ENCODE measurements at places on chromosomes 6 and 20.

DNA sequence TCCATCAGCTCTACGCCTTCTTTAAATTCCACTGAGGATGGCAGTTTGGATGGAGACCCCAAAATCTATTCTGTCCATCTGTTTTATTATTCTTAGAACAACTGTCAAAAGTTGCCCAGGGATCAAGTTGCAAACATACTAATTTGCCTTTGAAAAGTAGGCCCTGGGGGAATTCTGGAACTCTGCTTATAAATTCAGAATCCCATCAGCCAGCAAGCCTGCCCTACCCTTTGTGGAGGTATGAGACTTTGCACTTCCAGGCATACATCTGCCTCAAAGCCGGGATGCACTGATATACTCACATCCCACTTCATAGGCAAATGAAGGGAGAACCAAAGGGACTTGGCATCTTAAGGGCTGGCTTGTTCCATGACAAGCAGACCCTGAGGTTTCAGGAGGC lies 93.6 kb downstream of the INSM1 start:
- no peak for DNase-seq

DNA sequence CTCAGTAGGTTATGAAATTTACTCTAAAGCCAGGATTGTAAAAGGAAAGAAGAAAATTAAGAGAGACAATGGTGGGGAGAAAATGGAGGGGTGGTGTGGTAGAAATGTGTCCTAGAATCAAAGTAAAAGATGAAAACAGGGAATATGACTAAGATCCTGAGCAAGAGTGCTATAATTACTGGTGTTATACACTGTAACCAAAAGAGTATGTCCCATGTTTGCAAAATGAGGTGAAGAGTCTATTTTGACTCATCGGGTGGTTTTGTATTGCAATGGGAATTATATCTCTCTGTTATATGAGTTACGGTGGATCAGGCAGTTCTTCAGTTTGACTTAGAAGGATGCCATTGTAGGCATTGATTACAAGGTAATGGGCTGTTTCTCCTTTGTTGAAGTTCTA lies 8.5 kb downstream of the L3MBTL3 start:
- DNase-seq, result no peak

- no peak for DNase-seq
These were observed 20.1 kb downstream of the HECA start for GRCh38 chr6:139154881-139155547.

- no peak for DNase-seq
These were observed at the start of gene ELOVL2 for GRCh38 chr6:11043961-11044711. TSS of gene ELOVL2 (minus strand) at chr6:11044305. CDS start at chr6:11044230, 75 bp downstream.

- no peak for DNase-seq
These were observed 18.5 kb downstream of the MAP1LC3A start for GRCh38 chr20:34577061-34577460.

DNA sequence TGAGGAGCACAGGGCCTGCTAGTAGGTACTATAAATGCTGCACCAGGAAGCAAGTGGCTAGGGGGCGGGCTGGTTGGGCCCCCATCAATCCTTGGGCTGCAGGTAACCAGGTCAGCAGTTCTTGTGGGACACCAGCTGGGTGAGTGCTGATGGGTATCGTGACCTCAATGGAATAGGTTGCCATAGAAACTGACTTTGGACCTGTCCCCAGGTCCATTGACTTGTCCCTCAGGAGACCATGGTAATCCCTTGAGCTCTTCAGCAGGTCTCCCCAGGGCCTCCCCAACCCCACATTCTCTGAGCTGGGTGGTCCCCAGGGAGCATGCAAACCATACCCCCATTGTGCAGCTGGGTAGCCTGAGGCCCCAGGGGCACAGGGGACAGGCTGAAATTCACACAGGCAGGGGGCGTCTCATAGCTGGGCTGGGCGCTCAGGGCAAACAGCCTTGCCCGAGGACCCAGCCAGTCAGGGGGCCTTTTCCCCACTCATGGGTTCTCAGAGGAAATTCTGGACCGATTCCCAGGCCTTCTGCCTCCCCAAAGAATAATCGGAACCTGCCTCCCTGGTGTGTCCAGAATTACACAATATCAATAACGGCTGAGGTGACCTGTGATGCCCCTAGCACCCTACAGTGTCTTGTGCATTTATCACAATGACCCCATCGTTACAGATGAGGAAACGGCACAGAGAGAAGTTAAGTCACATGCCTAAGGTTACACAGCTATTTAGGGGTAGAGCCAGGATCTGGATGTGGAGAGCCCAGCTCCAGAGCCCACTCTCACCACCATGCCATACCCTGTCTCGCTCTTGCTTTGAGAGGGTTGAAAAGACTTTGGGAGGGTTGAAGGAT lies 35.9 kb downstream of the SRC start:
- DNase-seq, result no peak

DNA sequence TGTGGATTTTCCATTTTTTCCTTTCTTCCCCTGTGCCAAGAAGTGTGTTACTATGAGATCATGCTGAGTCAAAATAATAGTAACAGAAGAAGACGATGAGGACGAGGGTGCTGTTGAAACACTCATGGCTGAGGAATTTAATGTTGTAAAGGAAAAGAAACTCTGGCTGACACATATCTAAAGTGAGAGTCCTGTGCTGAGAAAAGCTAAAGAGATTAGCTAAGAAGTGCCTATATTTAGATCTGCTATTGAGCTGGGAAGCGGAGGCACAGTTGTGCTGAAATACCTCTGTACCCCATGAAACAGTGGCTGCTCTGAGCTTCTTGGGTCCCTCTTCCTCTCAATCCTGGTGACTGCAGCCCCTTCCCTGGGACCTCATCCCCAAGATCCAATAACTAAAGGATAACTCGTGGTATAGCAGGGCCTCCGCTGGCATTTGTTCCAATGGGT lies 1.1 kb upstream of the SYTL3 start:
- DNase-seq, result no peak

- DNase-seq, result no peak
These were observed 573.5 kb upstream of the JAG1 start for GRCh38 chr20:11247046-11248010.

- no peak for DNase-seq
These were observed 318.4 kb upstream of the SYNCRIP start for GRCh38 chr6:85961125-85961524.

DNA sequence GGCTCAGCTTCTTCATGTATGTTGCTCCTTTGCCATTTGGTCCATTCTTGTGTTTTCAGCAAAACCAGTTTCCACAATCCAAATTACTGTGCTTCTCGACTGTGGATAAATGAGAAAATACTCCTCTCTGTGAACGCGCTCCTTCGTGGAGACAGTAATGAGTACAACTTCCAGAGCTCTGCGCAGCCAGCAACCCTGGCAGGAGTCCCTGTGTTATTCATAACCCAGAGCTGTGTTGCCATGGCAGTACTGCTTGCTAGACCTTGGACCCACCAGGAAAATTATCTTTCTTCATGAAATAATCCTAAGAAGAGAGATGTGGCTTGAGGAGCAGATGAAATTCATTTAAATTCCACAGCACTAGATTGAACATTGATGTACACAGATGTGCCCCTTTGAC lies 73.7 kb downstream of the SLC22A3 start:
- no peak for DNase-seq

DNA sequence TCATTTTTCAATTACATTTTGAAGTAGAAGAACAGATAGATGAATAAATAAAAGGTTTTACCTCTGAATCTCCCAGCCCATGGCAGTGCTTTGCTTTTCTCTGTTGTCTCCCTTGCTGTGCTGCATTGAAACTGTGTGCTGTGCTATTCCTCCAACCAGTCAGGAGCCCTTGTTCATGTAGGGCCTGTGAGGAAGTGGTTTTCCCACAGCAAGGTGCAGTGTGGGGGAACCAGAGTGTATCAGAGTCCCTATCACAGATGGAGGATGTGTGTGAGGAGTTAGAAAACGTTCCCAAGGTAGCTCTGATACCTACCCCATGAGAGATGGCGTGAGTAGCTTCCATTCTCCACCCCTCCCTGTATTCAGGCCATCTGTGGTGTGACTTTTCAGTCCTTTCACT lies 72.8 kb upstream of the RALGAPA2 start:
- no peak for DNase-seq

DNA sequence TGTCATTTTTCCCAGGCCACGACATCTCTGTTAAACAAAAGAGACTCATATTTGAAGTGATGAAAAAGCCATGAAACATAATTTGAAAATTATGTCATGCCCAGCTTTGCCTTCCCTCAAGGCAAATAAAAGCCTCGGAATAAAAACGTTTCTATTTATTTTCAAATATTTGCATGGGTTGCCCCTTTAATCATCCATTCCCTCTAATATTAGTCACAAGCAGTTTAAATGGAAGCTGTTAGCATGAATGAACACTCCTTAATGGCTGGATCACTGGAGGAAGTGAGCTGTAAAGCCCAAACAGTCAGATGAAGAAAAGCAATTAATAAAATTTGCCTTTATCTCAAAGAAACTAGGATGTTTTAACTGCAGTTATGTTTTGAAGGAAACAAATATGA lies 69.3 kb upstream of the STMND1 start:
- no peak for DNase-seq

GRCh38 chr6:101435038-101435437 lies 41.5 kb downstream of the GRIK2 start:
- no peak for DNase-seq

DNA sequence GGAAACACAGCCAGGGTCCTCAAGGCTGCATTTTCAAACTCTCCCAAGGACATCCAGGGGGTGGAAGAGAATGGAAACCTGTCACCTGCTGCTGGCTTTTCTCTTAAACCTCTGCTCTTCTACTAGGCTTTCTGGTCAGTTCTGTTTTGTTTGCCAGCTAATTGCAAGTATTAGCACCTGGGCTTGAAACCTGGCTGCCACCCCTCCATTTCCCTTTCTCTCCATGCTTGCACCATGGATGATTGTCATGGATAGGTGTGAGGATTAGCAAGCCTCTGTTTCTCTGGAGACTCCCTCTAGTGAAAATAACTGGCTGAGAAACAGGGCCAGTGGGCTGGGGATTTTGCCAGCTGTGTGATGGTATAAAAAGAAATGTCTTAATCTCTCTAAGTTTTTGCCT lies 33.0 kb upstream of the GPR6 start:
- DNase-seq, result no peak

DNA sequence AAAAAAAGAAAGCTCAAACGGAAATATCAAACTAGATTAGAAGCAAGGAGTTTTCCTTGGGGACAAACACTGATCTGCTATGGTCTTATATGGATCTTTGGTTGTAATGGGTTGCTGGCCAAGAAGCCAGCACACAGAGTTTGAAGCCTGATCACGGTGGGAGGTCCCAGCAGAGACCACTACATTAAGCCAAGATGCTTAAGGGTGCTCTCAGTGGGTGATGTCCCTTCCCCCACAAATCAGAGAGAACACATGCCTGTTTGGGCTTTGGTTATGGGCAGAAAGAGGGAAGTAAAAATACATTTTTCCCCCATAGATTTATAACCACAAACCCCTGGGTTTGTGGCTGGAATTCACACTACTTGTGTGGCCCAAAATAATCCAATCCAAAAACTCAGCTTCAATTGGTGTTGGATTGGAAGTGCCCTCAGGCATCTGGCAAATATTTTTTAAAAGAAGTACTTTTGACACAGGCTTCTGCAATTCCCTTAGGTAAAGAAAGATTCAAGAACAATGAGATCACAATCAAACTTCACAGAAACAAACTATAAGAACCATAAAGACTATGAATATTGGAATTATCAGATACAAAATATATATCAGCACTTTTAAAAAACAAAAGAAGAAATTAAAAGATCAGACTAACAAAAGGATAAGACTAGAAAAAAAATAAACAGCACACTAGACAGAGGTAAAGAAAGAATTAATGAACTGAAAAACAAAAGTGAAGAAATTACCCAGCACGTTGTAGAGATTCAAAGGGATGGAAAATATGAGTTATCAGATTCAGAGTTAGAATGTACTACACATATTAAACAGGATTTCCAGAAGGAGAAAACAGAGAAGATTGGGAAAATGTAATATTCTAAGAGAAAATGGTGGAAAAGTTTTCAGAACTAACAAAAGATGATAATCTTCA lies 44.7 kb downstream of the ESF1 start:
- DNase-seq, result no peak

- DNase-seq, result no peak
These were observed 108.0 kb upstream of the PDE7B start for GRCh38 chr6:135743476-135743875.

Measured in activated effector memory CD4-positive, alpha-beta T cell treated with Interleukin-2 at 50 U/mL for 16 hours (primary cell).